ENCODE measurements at places on chromosomes 2 and 18.

- no peak for DNase-seq
Measured at GRCh38 chr2:197130318-197130717, 180.3 kb downstream of the ANKRD44 start.

DNA sequence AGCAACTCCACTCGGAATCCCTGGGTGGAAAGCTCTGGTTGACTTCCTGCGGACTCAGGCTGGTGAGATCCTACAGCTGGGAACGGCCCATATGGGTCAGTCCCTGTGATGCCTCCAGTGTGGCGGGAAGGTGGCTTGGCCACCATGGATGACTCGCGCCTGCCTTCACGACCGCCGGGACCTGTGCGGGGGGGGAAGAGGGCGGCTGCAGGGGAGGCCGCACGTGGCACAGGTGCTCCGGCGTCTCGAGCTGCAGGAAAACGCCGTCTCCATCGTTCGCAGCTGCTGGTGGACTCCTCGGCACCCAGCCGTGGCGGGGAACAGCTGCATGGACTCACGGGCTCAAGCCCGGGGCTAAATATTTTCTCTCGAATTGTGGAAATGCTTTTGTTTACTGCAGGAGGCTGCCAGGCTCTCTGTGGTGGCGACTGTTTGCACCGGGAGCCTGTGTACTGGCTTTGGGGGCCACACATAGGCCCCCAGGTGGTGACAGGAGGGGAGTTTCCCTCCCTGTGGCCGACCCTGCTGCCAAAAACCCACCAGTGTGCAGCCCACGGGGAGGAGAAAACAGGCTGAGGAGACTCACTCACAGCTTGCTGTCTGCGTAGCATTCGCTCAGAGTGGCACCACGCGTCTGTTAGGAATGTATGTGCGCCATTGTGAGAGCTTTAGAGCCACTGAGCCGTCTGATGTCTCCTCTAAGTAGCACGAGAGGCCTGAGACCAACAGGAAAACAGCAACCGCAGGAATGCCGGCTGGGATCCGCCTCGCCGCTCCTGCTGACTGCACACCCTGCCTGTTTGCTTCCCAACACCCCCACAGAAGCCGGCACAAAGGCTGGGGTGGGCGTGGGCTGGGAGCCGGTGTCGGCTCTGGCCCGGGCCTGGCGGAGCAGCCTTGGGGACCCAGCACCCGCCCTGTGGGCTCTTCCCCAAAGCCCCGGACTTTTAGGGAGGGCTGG is 89.2 kb downstream of the NFATC1 start:
- DNase-seq: no peak

DNA sequence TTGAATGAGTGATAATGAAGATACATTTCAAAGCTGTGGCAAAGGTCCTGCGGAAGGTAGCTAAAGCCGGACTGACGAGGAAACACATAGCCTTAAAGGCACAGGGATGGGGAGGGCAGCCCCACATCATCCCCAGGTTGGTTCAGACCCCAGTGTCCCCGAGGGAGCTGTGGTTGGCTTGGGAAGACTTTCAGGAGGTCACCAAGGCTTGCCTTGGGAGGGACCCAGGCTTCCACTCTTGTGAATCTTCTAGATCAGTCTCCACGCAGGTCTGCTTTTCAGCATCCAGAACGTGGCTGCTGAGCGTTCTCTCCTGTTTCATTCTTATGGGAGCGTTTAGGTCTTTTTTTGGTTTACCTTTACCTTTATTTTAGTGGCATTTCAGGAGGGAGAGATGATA is 16.8 kb downstream of the KIF1A start:
- no peak for DNase-seq

DNA sequence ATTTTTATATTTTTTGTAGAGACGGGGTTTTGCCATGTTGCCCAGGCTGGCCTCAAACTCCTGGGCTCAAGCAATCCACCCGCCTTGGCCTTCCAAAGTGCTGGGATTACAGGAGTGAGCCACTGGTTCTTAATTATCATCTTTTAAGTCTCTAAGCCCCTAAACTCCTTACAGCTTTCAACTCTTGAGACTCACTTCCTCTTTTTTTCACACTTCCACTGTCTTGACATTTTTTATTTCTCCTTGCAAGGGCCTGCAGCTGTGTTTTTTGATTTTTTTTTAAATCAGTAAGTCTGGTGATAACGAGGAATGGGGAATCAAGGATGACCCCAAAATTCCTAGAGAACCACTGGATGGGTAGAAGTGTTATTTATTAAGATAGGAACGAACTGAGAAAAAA is 8.6 kb upstream of the ABCB11 start:
- no peak for DNase-seq

GRCh38 chr2:33436083-33436482 is 40.4 kb upstream of the RASGRP3 start:
- no peak for DNase-seq

DNA sequence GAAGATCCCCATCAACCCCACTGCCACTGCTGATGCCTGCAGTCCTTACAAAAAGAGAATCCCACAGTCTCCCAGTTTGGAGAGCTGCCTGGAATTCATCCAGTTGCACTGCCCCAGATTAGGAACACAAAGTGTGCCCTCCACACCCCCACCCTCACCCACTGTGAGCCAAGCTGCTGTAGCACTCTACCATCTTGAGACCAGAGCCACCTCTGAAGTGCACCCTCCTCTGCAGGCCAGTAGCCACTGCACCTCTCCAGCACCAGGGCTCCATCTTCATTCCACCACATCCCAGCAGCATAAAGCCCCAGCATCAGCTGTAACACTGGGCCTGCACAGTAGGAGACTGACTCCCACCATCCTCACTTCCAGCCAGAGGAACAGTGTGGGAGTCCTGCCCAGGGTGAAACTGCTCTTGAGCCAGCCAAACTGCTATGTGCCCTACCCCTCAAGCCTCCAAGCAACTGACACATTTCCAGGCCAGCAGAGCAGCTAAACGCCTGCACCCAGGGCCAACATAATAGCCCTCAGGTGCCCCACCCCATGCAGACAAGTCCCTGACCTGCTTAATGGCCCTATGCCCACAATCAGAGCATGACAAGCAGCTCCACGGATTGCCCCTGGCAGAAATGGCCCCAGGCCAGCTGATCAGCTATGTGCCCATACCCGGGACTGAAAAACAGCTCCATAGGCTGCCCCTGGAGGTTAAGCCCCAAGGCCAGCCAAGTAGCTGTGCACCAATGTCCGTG is 206.0 kb downstream of the ATAD2B start:
- DNase-seq: no peak

DNA sequence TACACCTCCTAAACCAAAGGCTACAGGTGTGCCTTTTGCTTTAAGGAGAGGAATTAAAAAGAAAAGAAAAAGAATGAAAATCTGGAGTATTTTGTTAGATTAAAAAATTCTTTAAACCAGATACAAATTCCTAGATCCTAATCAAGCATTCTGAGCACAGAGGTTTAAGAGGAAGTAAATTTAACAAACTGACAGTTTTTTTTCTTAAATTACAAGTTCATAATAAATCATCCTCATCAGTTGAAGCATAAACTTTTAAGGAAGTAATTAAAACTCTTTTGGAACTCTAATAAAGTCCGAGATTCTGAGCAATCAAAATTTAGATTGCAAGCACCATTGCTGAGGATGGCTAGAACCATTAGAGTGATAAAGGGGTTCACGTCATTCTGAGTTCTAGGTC is 75.1 kb downstream of the POLE4 start:
- DNase-seq: no peak

DNA sequence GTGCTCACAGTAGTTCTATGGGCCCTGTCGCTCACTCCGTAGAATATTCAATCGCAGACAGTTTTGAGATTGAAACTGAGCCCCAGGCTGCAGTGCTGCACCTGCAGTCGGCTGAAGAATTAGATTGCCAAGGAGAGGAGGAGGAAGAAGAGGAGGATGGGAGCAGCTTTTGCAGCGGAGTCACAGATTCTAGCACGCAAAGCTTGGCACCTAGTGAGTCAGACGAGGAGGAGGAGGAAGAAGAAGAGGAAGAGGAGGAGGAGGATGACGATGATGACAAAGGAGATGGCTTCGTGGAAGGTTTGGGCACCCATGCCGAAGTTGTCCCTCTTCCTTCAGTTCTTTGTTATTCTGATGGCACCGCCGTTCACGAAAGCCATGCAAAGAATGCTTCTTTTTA is 115.2 kb downstream of the GALNT3 start:
- DNase-seq: no peak

DNA sequence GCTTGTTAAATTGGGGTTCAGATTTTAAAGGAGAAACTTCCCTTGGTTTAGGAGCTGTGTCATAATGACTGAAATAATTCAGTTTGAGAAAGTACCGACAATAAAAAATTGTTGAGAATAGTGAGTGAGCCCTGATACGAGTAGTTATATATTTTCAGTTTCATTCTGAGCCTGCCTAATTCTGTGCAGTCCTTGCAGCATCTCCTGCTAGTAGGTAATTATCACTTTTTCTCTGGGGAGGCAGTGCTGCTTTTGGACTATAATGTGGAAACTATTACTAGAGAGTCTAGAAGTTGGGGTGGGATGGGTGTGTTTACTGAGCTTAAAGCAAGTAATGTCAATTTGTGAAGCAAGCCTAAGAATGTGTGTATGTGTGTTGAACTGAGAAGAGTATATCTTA is 21.7 kb downstream of the ZNF638 start:
- DNase-seq: no peak

GRCh38 chr2:74778381-74779264 is 55.3 kb upstream of the HK2 start:
- DNase-seq: no peak

DNA sequence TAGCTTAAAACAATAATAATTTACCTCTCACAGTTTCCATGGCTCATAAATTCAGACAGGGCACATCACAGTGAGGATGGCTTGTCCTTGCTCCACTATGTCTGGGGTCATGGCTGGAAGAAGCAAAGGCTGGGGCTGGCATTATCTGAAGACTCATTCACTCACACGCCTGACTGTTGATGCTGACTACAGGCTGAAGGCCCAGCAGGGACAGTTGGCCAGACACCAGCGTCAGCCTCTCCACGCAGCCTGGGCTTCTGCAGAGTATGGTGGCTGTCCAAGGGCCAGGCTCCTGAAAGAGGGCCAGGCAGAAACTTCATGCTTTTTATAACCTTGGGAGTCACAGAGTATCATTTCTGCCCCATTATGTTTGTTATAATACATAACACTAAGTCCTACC is 33.4 kb downstream of the YPEL5 start:
- DNase-seq: no peak

- DNase-seq: no peak
Measured at GRCh38 chr2:140067661-140068060, 1287.5 kb upstream of the NXPH2 start.

GRCh38 chr2:239322416-239323086 is 78.3 kb downstream of the HDAC4 start:
- no peak for DNase-seq

DNA sequence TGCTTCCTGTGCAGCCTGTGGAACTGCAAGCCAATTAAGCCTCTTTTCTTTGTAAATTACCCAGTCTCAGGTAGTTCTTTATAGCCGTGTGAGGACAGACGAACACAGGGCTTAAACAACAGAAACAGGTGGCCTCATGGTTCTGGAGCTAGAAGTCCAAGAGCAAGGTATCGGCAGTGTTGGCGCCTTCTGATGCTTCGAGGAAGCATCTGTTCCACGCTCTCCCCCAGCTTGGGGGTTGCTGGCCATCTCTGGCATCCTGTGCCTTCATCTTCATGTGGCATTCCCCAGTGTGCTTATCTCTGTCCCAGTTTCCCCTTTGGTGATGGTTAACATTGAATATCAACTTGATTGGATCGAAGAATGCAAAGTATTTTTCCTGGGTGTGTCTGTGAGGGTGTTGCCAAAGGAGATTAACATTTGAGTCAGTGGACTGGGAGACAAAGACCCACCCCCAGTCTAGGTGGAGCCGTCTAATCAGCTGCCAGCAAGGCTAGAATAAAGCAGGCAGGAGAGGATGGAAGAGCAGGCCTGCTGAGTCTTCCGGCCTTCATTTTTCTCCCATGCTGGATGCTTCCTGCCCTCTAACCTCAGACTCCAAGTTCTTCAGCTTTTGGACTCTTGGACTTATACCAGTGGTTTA is 287.6 kb downstream of the PHLPP1 start:
- no peak for DNase-seq

- DNase-seq: no peak
Measured at GRCh38 chr2:134218930-134219658, 34.8 kb upstream of the MGAT5 start.

- DNase-seq: no peak
Measured at GRCh38 chr18:45254709-45255082, 360.6 kb upstream of the SLC14A2 start.

- DNase-seq: no peak
Measured at GRCh38 chr2:11802782-11803191, 56.4 kb downstream of the LPIN1 start.

Measured in stimulated activated CD4-positive, alpha-beta T cell treated with anti-CD3 and anti-CD28 coated beads, Interleukin-12 subunit alpha, Interleukin-12 subunit beta, amount 100 ng/mL, for 24 hours (primary cell).